ENCODE measurements at places on chromosomes 5 and 9.

- DNase-seq: no peak
Measured at GRCh38 chr9:29394855-29395254, 1821.6 kb upstream of the C9orf72 start.

DNA sequence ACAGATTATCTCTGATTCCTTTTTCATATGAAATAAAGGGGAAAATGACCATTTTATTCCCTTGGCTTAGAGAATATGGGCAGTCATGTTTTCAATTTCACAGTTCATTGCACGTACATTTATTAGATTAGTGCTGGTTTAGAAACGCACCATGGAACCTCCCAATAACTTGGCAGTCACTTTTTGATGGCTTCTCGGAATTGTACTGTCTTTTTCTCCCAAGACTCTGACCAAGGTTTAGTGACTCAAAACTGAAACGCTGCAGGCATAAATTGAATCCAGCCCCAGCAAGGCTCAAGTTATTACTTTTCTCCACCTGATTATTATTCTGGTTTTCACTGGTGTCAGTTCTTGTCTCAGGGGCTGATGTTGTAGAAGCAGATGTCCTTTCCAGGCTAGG lies 55.6 kb upstream of the EGFLAM start:
- DNase-seq: no peak

GRCh38 chr5:67752357-67752708 lies 463.2 kb upstream of the PIK3R1 start:
- DNase-seq: no peak

- no peak for DNase-seq
Measured at GRCh38 chr5:172952034-172952511, 7.2 kb upstream of the RPL26L1 start.

GRCh38 chr9:123998970-123999621 lies 12.5 kb upstream of the LHX2 start:
- no peak for DNase-seq

GRCh38 chr5:168140241-168140640 lies 151.2 kb upstream of the WWC1 start:
- DNase-seq: no peak

- no peak for DNase-seq
Measured at GRCh38 chr5:178547753-178548415, 42.3 kb downstream of the COL23A1 start.

DNA sequence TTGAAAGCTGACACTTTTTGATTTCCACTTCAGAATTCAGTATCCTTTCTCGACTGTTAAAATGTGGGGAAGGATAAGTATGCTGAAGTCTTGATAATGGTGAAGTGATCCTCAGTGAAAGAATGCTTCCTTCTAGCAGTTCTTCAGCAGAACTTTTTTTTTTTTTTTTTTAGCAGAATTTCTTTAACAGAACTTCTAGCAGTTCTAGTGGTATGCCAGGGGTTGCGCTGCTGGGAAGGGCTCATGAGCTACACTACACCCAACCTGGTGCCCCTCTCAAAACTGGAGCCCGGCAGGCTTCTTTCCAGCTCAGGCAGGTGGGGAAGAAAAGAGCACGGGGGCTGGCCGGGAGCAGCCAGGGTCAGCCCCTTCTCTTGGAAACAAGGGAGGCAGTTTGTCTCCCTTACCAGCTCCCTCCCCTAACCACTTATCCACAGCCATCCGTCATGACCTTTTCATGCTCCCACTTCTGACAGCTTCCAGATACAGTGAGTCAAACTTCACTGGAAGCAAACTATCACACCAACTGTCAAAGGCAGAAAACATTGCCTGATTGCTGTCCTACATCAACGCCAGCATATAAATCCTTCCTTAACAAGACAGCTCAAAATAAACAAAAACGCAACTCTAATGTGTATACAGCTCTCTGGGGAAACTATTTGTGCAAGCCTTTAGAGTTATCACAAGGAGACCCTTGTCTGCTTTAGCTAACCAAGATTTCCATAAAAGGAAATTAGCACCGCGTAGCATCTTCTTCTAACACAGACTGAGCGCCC lies 211.5 kb downstream of the GAPVD1 start:
- DNase-seq: no peak

DNA sequence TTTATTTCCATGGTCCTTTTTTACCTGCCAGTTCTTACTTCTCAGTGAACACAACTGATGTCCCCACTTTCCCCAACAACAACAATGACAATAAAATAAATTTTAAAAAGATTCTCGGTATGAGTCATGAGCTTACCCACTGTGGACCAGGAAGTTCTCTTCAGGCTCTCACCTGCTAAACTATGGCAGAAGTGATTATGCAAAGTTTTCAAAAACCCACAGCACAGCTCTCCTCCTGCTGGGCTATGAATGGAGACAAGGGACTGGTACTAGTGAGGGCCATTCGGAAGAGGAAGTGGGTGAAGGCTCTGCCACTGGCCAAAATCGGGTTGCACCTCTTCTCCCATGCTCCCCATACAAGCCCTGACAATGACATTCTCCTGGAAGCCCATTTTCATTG lies 429.4 kb downstream of the PIK3R1 start:
- no peak for DNase-seq

GRCh38 chr5:158756871-158757270 lies 342.8 kb downstream of the EBF1 start:
- no peak for DNase-seq

- DNase-seq: no peak
Measured at GRCh38 chr9:93614830-93615468, 38.6 kb downstream of the PHF2 start.

GRCh38 chr9:136625101-136626065 lies 37.3 kb upstream of the EGFL7 start:
- no peak for DNase-seq

DNA sequence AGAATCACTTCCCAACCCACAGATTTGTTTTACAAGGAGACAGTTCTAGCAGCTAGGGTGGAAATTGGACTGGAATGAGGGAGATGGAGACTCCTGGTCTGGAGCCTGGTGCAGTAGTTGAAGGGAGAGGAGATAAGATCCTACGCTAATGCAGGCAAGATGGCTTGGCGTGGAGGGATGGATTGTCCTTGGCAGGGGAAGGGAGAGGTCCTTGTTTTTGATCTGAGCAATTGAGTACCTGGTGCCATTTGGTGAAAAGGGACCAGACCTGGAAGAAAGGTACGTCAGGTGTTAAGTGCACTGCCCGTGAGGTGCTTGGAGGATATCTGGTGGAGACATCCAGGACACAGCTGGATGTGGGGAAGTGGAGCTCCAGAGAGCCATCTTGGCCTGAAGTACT lies 35.7 kb downstream of the ANGPTL2 start:
- peak; percentile 33 for DNase-seq

DNA sequence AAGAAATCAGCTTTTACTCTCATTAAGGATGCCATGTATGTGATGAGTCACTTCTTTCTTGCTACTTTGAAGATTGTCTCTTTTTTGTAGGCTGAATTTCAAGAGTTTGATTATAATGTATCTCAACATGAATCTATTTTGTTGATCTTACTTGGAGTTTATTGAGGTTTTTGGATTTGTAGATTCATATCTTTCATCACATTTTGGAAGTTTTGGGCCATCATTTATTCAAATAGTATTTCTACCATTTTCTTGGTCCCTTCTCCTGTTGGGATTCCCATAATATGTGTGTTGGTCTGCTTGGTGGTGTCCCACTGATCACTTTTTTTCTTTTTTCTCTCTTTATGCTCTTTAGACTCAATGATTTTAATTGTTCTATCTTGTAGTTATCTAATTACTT lies 116.3 kb downstream of the CNTLN start:
- DNase-seq: no peak

- DNase-seq: no peak
Measured at GRCh38 chr5:98364549-98364948, 408.9 kb upstream of the RGMB start.

- DNase-seq: no peak
Measured at GRCh38 chr9:114373960-114374730, 13.6 kb downstream of the AKNA start.

DNA sequence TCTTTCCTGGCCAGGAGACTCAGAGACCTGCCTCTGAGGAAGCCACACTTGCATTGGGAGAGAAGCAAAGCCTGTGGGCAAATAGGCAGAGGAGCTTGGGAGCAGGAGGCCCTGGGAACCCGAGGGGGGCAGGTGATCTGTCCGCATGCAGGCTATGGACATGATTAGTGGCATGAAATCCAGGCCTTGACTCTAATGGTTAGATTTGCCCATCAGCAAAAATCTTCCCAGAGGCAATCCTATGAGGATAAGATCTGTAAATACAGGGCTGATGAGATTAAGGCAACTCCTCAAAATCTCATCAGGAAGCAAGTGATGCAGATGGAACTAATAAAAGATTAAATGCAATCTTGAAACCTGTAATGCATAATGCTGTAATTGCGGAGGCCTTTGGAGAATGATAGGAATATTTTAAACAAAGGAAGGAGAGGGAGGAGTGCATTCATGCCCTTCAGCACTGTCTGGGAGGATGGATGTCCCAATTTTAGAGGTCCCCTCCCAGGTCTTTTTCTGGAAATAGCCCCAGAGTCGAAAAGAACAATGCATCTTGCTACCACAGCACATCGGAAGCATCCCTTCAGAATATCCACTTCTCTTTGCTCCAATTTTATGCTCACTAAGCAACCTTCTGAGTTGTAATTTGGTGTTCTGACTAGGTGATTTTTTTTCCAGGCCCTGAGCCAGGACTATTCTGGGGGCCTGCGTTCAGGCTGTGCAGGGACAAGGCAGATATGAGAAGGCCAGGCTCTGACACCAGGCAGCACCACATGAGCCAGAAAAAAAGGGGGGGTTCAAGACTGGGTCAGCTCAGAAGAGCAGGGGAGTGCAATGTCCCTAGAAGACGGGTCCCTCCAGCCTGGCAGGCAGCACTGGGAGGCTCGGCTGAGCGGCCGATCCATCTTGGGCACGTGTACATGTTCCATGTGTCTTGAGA lies 66.5 kb downstream of the MED10 start:
- no peak for DNase-seq

- no peak for DNase-seq
Measured at GRCh38 chr5:120955795-120956194, 491.7 kb downstream of the PRR16 start.

- peak; percentile 79 for DNase-seq
Measured at GRCh38 chr9:4298255-4299004, 1.4 kb downstream of the GLIS3 start.

DNA sequence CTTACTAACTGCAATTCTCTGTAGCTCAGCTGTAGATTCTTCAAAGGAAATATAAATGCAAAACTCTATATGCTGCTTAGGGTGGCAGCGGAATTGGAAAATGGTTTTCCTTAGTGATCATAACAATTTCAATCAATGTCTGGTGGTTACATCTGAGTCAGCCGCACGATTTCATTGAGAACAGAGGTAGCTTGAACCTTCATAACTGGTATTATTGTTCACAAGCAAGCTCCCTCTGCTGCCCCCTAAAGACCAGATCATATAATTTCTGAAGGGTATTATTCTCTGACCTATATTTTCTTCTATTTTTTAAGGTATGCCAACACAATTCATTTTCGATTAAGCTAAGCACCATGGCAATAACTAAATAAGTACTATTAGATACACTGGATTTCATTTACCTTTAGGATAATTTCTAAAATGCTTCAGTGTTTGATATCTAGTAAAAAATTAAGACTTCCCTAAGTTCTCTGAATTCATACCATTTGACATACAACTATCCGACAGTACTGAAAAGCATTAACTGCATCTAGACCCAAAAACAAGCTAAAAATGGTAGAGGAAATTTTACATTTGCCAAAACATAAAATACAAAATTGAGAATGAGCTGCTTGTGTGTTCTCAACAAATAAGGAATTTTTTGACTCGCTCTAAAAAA lies 181.1 kb upstream of the SPEF2 start:
- DNase-seq: no peak

GRCh38 chr9:69671879-69672595 lies at the start of gene APBA1:
Gene APBA1 (minus strand): TSS chr9:69672371.
- DNase-seq: peak; percentile 71

GRCh38 chr9:107489144-107489673 lies 360 bp downstream of the KLF4 start:
- no peak for DNase-seq

GRCh38 chr5:172165465-172165864 lies 22.6 kb downstream of the STK10 start:
- DNase-seq: no peak

GRCh38 chr9:93340091-93340490 lies 111.4 kb upstream of the FAM120A start:
- DNase-seq: no peak

DNA sequence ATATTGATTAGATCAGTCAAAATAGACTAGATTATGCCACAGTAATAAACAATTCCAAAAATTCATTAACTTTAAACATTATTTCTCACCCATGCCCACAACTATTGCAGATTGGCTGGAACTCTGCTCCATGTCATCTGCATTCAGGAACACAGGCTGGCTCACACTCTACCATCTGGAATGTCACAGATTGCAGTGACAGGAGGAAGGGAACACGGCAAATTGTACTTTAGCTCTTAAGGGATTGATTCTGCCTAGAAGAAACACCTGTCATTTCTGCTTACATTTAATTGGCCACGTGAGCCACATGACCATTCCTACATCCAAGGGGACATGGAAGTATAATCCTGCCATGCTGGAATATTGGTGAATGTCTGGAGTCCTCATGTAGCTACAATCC lies 54.4 kb downstream of the ATPSCKMT start:
- no peak for DNase-seq

GRCh38 chr9:111023128-111023527 lies 15.1 kb downstream of the LPAR1 start:
- no peak for DNase-seq

DNA sequence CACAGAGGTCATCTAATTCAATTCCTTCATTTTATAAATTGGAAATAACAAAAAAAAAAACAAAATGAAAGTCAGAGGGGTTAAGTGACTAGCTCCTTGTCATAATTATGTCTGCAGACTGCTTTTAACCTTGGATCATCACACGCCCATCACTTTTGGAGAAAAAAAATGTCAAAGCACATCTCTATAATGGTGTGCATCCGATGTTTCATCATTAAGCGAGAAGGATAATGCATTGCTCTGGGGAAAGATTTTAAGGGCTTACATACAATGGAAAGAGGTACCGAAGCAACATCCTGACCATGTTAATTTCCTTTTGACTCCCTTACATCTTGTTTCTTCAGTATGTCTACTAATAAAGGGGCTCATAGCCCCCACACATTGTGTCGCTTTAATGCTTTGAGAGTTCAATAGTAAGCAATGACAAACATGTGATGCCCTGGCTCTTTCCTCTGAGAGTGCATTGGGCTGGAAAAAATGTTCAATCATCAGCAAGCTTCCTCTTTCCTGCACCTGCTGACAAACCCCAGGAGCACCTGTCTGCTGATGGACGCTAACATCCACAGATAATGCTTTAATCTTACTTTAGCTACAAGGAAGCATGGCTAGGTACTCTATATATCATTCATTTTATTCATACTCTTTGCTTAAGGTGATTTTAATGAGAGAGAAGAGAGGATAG lies 242.2 kb downstream of the SMARCA2 start:
- DNase-seq: no peak

DNA sequence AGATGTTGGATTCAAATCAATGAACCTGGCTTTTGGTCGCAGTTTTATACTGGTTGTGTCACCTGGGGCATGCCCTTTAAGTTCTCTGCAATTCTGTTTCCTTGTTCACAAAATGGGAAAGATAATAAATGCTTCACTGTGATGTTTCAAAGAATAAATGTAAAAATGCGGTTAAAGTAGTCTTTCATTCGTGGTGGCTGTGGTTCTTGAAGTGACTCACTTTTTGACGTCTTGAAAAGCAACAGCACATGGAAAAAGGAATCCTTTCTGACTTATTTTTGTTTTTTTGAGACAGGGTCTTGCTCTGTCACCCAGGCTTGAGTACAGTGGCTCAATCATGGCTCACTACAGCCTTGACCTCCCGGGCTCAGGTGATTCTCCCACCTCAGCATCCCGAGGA lies 88.4 kb upstream of the SLIT3 start:
- DNase-seq: no peak

Data from activated CD8-positive, alpha-beta memory T cell treated with anti-CD3 and anti-CD28 coated beads for 24 hours (primary cell).